ENCODE measurements at places on chromosomes 7 and 10. TPM values are rescaled to one million over a fixed set of nuclear protein-coding genes. Genes with fewer than 3 reads are reported as not detected.

The KLF14 gene
- total RNA-seq, result not detected

The PNLIPRP3 gene
- total RNA-seq, result not detected

The GARIN1A gene
- total RNA-seq, result 0.94 TPM

The TLX1 gene
- not detected for total RNA-seq

The TFR2 gene
- total RNA-seq, result 1.8 TPM

DNA sequence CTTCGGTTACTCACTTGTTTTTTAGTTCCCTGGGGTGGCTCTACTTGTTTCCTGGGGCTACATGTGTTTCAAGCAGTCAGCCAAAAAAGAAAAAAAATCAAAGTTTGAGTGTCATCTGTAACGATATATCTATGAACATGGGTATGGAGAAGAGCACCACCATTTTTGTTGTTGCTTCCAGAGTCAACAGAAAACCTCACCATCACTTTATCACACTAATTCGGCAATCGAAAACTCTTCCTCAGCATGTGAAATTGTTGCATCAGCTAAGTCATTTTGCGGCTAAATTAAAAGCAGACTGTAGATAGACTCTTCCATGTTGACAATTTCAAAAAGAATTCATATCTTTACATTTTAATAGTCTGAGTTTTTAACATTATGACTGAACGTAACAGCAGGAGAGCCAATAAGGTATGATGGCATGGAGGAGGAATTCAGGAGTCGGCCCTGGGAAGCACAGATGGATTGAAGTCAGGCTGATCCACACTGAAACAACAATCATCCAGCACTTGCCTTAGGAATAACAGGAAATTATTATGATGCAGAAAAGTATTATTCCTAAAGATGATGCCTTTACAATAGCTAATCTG, 455.7 kb upstream of the KLF6 start:
- DNase-seq, result no peak

DNA sequence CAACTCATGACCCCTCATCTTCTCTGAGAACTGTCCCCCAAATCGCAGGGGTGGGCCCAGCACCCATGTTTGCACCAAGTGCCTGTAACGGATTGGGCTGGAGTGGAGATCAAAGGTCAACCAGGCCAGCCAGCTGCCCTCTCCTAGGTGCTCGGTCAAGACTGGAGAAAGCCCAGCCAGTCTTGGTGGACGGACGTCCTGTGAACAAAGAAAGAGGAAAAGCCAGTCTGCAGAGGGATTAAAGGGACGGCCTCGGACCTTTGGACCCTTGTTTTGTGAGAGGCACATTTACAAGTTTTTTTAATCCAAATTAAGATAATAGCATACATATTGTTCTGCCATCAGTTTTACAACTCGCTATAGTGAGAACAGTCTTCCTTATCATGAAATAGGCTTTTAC, 31.7 kb upstream of the GALNTL5 start:
- DNase-seq, result no peak

- no peak for DNase-seq
Measured at GRCh38 chr10:132706701-132707100, 79.2 kb downstream of the NKX6-2 start.

GRCh38 chr7:2163600-2164555, 68.9 kb downstream of the MAD1L1 start:
- DNase-seq, result no peak

- no peak for DNase-seq
Measured at GRCh38 chr7:111159426-111159825, 68.5 kb downstream of the LRRN3 start.

DNA sequence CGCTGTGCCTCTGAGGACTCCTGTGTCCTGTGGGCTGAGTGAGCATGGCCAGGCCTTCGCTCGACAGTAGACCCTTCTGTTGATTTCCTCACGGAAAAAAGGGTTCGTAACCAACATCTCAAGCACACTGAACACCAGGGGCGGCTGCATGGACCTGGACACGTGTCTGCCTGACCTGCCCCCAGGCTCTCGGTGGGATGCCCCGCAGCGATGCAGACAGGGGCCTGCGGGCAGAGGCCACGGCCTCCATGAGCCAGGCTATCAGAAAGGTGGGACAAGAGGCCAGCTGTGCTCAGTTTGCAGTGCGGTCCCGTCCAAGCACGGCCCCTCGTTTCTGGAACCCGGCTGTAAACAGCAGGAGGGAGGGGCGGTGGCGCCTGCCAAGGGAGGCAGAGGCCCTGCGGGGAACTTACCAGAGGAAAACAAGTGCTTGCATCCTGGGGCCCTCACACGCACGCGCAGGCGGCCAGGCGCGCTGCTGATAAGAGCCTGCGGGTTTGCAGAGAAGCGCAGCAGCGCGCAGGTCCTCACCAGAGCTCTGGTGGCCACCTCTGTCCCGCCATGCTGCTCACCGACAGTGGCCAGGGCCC, 10.6 kb downstream of the GPR146 start:
- peak; percentile 41 for DNase-seq

GRCh38 chr10:126663880-126664279, 6.6 kb downstream of the C10orf90 start:
- DNase-seq, result peak; percentile 8

DNA sequence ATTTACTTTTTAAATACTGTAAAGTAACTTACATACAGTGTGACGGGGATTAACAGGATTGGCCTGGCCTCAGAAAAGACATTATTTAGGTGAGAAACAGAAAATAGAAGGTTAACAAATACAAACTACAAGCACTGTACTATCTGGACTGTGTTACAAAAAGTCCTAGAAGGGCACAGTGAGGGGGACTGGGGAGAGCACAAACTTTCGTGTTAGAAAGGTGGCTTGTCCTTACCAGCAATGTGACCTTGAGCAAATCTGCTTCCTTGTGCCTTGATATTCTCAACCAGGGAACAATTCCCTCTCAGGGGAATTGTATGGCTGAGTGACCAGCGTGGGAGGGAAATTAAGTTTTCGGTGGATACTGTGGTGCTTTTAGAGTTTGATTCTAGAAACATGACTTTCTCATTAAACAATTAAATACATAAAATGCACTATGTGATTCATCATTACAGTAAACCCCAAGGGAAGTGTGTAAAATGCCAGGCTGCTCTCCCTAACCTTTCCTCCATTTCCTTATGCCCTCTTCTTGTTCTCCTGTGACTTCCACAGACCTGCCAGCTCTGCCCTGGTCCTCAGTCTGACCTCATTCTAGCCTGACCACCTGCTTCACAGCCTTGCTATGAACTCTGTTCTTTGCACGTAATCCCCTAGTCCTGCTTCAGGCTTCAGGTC, 57.7 kb downstream of the OSBPL3 start:
- no peak for DNase-seq

- no peak for DNase-seq
Measured at GRCh38 chr10:16505161-16505560, 16.5 kb downstream of the C1QL3 start.

- no peak for DNase-seq
Measured at GRCh38 chr7:40586197-40586596, 451.4 kb downstream of the SUGCT start.

DNA sequence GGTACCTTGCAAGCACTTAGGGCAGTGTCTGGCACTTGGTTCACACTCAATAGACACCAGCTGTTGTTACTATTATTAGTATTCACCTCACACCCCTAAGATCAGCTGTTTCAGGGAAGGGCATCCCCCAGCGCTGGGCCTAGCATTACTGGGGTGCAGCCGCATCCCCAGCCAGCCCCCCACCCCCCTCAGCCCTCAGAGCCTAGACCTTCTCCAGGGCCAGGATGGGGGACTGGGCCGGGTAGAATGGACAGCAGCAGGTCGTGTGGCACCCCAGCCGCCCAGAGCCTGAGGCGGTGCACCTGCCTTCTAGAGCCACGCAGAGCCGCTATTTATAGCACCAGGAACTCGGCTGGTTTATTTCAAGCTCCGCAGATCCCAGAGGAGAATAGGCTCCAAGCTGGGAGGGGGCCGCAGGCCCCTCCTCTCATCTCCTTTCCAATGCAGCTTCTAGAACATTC, 60.5 kb downstream of the GTF2IRD1 start:
- no peak for DNase-seq

- DNase-seq, result no peak
Measured at GRCh38 chr10:69759641-69760040, 42.1 kb upstream of the COL13A1 start.

GRCh38 chr7:145169908-145170307, 334.1 kb upstream of the TPK1 start:
- DNase-seq, result no peak

GRCh38 chr10:122435212-122435827, 19.1 kb upstream of the ARMS2 start:
- DNase-seq, result no peak

DNA sequence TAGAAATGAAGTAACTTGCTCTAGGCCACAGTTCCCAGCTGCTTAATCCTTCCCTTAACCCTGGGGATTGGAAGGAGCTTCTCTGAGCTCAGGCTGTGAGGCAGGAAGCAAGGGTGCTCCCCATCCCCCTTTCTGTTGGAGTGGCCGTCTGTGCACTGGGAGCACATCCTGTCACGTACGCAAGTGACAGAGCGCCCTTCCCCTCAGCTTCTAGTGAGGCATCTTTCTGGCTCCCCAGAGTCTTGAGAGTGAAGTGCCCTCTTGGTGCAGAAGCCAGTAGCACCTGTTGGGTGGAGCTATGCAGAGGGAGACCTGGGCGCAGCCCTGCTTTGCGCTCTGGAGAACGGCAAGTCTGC, 47.8 kb downstream of the SHH start:
- peak; percentile 63 for DNase-seq

Measured in CD8-positive, alpha-beta T cell (primary cell).